ENCODE measurements at places on chromosomes 6 and 20. TPM values are rescaled to one million over a fixed set of nuclear protein-coding genes. Genes with fewer than 3 reads are reported as not detected.

The TEAD3 gene
- 0.68 TPM for total RNA-seq

The SLC22A3 gene
- total RNA-seq, result not detected

DNA sequence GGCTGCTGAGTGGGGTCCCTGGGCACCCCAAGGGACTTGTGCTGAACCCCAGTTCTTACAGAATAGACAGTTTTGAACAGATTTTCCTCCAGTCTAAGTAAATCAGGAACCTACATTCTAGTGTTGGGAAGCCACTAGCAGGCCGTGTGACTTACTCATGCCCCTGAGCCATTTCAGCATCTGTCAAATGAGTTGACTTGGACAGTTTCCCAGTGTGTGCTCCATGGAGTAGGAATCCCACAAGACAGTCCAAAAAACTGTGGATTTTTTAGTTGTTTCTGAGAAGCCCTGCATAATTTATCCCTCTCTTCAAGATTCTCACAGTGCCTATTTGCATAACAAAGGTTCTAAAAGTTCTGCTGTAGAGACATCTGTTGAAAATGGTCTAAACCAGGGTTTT is 2.1 kb downstream of the GABRR2 start:
- H3K4me3 ChIP-seq, result no peak overlapping the region
- DNase-seq, result no peak
- no peak overlapping the region for H3K27ac ChIP-seq
- H3K36me3 ChIP-seq, result no peaks in the 10 kb centered on the region
- H3K27me3 ChIP-seq, result peaks cover 2% of the 10 kb centered on the region
- no peaks in the 10 kb centered on the region for H3K4me1 ChIP-seq

DNA sequence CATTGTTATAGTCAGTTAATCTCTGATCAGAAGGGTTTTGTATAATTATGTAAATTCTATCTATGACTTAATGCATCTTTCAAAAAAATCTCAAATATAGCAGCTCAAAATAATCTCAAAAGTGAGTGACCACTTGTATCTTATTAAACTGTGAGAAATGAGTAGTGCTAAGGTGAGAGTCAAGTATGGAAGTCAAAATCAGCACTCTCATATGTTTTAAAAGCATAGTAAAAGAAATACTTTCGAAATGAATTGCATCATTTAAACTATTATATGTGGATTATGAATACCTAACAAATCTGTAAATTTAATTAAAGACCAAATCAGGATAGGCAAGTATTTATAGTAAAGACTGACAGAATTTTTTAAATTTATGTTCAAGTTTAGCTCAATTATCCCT is 645.6 kb downstream of the PHF3 start:
- H3K36me3 ChIP-seq, result no peaks in the 10 kb centered on the region
- H3K4me1 ChIP-seq, result no peaks in the 10 kb centered on the region
- H3K4me3 ChIP-seq, result no peak overlapping the region
- no peak for DNase-seq
- no peaks in the 10 kb centered on the region for H3K27me3 ChIP-seq

DNA sequence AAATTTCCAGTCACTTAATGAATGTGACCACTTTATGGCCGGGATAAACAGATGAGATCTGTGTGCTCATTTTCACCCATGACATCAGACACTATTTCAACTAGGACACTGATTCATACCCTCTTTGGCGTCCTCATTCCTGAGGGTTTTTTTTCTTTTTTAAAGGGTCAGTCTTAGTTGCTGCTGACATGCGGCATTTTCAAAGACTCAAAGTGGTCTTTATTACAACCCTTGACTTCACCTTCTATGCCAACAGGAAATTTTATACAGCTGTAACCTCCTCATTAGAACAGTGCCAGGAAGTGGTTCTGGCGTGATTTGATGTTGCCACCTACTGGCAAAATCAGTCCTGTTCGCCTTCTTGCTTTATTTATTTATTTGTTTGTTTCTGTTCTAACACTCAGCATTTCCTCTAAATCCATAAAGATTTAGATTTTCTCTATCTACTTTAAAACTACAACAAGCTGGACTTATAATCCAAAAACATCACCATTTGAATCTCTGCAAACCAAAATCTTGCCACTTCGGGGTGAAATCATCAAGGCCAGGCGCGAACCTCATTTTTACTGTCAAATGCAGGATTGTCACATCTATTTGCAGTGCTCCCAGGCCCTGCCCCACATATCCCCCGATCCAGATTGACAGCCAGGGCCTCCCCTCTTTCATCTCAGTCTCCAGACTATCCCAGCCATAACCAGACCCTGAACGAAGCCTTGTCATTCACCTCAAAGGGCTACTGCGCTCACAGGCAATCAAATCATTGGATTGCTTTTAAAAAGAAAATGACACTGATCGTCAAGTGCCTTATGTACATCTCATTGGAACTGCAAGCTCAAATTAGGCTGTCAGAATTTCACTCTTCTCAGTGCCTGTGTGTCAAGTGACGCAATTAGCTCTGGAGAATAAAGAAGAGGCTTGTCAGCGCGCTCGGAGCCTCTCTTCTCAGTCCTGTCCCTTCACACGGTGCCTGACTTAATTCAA is 77.5 kb downstream of the C6orf118 start:
- H3K4me3 ChIP-seq, result no peak overlapping the region
- H3K27me3 ChIP-seq, result no peaks in the 10 kb centered on the region
- H3K27ac ChIP-seq, result no peak overlapping the region
- no peak for DNase-seq
- H3K36me3 ChIP-seq, result no peaks in the 10 kb centered on the region

GRCh38 chr6:92139601-92140000 is 1279.8 kb downstream of the EPHA7 start:
- no peaks in the 10 kb centered on the region for H3K4me1 ChIP-seq
- H3K4me3 ChIP-seq, result no peak overlapping the region
- no peak for DNase-seq
- H3K27me3 ChIP-seq, result no peaks in the 10 kb centered on the region
- no peaks in the 10 kb centered on the region for H3K36me3 ChIP-seq

Data from activated CD8-positive, alpha-beta T cell treated with anti-CD3 and anti-CD28 coated beads for 36 hours (primary cell).